Omental fat pad (tissue), 4 donors: ENCODE measurements at places on chromosomes 4 and X. TPM values are rescaled to one million over a fixed set of nuclear protein-coding genes. Genes with fewer than 3 reads are reported as not detected.

The OTUD4 gene
- 48.5 TPM for total RNA-seq

The HPGD gene
- total RNA-seq: 4.8 TPM

The SPANXB1 gene
- total RNA-seq: not detected

The KIAA1210 gene
- not detected for total RNA-seq

- no peak for DNase-seq
These were observed 195.9 kb downstream of the CPEB2 start for GRCh38 chr4:15198070-15198727.

DNA sequence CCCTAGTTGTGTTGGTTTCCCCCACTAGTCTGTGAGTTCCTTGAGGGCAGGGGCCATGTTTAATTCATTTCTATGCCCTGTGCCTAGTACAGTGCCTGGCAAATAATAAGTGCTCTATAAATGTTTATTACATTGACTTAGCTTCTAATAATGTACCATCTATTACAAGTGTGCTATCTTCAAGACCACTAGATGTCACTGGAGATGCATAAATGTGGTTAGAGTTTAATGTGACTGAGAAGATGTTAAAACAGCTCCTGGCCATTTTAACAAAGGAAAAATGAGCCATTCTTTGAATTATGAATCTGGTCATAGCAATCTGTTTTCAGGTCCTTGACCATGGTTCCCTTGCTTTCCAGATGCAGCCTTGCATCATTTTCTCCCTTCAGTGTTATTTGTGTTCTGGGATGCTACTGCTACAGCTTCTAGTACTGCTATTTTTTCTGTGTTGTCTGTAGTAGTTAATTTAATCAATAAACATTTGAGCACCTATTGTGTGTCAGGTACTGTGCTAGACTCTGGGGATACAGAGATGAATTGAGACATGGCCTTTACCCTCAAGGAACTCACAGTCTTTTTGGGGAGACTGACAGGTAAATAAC lies 43.2 kb downstream of the SLC9A6 start:
- DNase-seq: no peak

DNA sequence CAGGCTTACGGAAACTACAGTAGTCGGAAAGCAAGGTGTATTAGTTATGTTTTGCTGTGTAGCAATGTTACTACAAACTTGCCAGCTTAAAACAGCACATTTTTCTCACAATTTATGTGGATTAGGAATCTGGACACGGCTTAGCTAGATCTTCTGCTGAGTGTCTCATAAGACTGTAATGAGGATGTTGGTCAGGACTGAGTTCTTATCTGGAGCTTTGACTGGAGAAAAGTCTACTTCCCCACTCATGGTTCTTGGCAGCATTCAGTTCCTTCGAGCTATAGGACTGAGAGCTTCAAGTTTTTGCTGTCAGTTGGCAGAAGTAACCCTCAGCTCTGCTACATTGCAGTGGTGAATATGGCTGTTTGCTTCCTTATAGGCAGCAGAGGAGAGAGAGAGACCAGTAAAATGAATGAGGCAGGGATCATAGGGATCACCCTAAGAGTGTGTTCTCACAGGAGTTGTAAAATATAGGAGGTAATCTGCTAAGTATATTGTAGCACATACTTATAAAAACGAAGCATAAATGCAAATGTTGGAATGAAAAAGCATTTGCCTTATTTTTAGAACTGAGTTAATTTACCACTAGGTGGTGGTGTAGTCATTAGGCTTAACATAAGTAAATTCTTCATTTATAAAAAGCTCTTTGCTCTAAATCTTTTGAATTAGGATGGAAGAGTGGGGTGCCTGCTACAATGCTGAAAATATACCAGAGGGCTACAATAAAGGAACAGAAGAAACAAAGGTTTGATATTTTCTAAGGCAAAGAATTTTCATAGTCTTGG lies 38.6 kb downstream of the ALG13 start:
- DNase-seq: no peak

DNA sequence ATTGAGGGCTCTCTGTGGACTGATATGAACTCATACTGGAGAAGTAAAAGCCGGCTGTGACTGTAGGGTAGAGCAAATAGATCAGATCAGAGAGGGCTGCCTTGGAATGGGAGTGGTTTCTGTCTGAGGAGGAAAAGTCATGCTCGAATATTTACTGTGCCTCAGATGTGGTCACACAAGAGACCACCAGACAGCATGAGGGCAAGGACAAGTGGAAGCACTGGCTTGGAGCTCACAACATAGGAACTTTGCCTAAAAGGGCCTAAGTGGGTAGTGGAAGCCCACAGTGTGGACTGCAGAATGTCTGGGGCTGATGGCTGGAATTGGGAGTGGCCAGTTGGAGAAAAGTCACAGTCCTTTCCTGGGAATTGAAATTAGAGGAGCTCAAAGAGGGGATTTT lies 19.8 kb downstream of the GLRB start:
- no peak for DNase-seq

DNA sequence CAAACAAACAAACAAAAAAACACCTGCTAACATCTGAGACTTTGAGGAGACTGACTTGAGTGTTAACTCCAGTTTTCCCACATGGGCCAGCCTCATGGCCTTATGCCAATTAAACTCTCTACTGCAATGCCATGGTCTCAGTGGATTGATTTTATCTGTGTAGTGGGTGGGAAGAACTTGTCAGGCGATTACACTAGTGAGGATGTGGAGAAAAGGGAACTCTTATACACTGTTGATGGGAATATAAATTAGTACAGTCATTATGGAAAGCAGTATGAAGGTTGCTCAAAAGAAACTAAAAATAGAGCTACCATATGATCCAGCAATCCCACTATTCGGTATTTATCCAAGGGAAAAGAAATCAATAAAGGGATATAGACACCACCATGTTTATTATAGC lies 12.8 kb upstream of the XIAP start:
- no peak for DNase-seq

DNA sequence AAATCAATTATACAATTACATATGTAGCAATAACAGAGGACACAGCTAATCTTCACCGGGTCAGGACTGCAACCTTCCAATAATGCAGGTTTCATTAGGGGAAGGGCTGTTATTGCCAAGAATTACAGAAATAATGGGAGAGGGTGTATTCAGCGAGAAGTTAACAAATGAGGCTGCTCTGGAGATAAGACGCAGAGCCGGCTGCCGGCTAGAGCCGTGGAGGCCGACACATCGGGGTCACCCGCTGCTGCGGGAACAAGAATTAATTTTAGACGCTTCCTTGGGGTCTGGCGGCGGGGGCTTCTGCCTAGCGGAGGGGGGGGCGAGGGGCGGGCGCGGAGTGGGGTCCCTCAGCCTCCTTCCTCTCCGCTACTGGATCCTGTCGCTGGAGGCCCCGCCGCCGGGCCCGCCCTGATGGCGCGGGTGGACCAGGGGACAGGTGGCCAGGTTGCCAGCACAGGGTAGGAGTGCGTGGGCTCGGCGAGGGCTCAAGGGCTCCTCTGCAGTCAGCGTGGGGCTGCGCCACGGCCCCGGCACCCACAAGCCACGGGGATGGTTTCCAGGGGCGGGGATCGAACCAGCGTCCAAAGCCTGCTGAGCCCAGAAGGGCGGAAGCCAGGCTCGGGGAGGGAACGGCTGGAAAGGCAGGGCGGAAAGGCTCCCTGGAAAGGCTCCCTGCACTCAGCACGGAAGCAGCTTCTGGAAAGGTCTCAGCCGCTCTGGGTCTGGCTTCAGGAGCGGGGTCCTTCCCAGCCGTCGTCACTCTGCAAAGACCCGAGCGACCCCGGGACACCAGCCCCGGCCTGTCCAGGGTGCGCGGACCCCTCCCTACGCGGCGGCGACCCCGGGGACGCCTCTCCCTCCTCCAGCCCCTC lies 113.8 kb upstream of the NKX1-1 start:
- DNase-seq: no peak

DNA sequence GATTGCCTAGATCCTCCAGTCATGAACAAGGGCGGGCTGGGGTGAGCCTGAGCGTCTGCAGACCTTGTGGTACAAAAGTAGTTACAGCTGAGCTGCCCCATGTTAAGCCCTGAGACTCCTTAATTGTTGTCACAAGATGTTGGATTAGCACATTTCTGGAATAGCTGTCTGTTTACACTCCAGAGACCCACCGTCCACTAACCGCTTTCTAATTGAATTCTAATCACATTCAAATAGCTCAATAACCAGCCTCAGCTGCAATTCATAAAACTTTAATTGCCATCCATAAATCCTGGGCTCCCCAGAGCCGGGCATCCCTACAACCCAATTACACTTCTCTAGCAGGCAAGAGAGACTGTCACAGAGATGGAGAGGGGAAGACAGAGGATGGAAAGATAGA lies 1.6 kb upstream of the GSX2 start:
- no peak for DNase-seq

- DNase-seq: no peak
These were observed 284.9 kb downstream of the TEX13A start for GRCh38 chrX:104935581-104935980.
